ENCODE measurements at places on chromosomes 4 and X.

DNA sequence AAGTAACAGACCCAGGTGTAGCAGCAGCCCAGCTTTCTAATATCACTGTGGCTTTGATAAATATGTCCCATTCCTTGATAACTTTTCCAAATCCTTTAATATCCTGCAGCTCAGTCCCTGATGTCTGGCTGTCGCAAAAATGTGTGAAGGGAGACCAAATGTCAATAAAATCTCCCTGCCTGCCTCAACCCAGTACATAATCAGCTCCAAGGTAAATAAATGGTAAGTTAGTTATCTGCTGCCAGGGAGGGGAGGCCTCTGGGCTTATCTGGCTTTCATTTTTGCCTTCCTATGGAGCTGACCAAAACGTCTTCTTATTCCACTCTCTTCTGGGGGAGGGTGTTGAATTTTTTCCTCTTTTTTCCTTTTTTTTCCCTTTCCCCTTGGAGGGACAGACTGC, 630.6 kb downstream of the MID1IP1 start:
- no peak for DNase-seq

GRCh38 chr4:134544303-134544770, 342.7 kb upstream of the PABPC4L start:
- no peak for DNase-seq

DNA sequence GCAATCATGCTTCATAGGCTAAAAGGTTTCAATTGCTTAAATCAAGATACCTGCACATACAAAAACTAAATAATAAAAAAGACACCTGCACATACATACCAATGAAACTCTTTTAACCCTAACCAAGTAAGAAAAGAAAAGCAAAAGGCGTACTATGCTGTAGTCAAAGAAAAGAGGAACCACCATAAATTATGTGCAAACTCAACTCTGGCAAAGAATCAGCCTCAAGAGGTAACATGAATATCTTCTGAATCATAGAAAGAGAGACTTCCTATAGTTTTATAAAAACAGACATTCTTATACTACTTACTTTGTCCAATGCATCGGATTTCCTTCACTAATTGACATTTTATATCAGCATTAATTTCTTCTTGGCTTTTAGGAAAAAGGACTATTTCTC, 29.3 kb downstream of the MMGT1 start:
- DNase-seq = no peak

DNA sequence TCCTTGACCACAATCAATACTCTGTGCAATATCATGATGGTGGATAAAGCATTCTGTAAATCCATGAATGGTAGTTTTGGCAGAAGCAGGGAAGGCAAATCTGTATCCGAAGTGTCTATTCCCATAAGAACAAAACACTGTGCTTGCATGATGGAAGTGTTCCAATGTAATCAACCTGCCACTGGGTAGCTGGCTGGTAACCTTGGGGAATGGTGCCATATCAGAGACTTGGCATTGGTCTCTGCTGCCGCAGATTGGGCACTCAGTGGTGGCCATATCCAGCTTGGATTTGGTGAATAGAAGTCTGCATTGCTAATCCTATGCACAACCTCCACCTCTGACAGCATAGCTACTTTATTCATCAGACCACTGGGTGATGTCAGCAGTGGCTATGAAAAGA, 114.3 kb upstream of the EMCN start:
- no peak for DNase-seq

- no peak for DNase-seq
Observed at GRCh38 chr4:89572224-89572858, 264.6 kb downstream of the SNCA start.
